ENCODE measurements at places on chromosomes 16 and 17. TPM values are rescaled to one million over a fixed set of nuclear protein-coding genes. Genes with fewer than 3 reads are reported as not detected.
A peak's percentile ranks its signal among the peaks of the same experiment; 100 is the strongest.

CNTD1 gene
- polyA plus RNA-seq: 0.71 TPM

DNA sequence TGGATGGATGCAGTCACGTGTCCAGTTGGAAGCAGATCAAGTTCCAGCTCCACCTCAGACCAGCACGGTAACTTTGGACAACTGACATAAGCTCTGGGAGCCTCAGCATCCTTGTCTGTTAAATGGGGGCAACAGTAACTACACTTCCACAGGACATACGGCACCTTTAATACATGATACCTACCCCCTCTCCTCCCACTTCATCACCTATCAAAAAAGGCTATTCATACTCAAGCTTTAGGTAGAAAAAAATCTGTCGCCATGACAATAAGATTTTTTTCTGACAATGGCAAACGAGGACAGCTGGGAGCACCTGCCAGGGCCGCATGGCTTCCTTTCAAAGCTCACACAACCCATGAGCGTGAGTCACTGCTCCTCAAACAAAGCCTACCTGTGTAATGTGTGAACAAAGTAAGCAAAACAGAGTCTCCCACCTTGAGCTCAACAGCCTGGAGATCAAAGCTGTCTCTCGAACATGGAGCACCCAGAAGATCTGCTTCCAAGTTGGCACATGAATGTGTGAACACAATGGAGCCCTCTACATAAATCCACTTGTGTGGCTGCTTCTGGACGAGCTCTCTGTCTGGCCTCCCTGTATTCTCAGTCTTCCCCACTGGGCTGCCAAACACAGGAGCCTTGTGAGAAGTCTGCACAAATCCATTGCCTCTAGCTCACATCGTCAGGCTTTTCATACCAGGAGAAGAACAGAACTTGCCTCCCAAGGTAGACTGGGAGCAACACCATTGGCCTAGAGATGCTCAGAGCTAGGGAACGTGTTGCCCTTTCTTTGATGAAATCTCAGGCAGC, 459.7 kb downstream of the SOX9 start:
- H3K36me3 ChIP-seq: no peaks in the 10 kb centered on the region
- no peak overlapping the region for H3K27ac ChIP-seq
- DNase-seq: no peak
- H3K27me3 ChIP-seq: no peaks in the 10 kb centered on the region
- no peaks in the 10 kb centered on the region for H3K4me1 ChIP-seq
- H3K4me3 ChIP-seq: no peak overlapping the region

DNA sequence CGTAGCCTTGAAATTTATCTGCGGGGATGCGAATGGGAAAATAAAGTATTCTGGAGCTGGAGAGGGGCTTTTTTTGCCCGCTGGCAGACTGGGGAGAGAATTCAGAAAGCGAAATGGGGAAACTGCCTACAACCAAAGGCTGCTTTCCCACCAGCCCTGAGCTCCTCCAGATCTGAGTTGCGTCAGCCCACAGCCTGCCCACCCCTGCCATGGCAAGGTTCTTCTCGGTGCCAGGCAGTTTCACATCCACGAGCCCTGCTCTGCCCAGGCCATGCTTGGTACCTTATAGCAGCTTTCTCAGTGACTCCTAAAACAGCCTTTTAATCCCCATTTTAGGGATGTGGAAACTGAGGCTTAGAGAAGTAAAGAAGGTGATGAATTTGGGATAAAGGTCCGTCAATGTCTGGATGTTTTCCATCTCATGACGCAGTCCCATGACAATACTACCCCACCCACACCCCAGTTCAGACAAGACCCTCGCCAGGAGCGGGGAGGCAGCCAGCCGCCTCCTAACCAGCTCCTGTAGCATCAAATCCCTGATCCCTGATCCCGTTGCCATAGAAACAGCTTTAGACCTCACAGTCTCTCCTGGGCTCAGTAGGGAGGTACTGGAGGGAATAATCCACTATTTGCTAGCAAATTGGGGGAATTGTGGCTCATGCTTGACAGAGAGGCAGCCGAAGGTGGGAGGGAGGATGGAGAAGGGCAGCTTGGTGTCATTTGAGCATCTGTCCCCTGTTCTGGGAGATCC, 113.5 kb downstream of the MGAT5B start:
- no peaks in the 10 kb centered on the region for H3K36me3 ChIP-seq
- peaks cover 36% of the 10 kb centered on the region for H3K27me3 ChIP-seq
- H3K4me3 ChIP-seq: no peak overlapping the region
- no peak overlapping the region for H3K27ac ChIP-seq
- DNase-seq: no peak

GRCh38 chr17:2482218-2482617, 29.5 kb downstream of the METTL16 start:
- H3K27me3 ChIP-seq: no peaks in the 10 kb centered on the region
- H3K4me1 ChIP-seq: no peaks in the 10 kb centered on the region
- H3K4me3 ChIP-seq: no peak overlapping the region
- H3K27ac ChIP-seq: no peak overlapping the region
- DNase-seq: no peak

- peaks cover 71% of the 10 kb centered on the region for H3K4me1 ChIP-seq
- no peak for DNase-seq
- H3K4me3 ChIP-seq: peak overlapping the region; percentile 94
- no peak overlapping the region for H3K27ac ChIP-seq
- no peaks in the 10 kb centered on the region for H3K36me3 ChIP-seq
- H3K27me3 ChIP-seq: no peaks in the 10 kb centered on the region
These were observed 2.7 kb downstream of the MAP3K14 start for GRCh38 chr17:45313996-45314740.

TRPV3 gene
- 0.41 TPM for polyA plus RNA-seq

GPR142 gene
- not detected for polyA plus RNA-seq

ARHGDIG gene
- polyA plus RNA-seq: 0.40 TPM

GRCh38 chr16:24970708-24971107, 44.5 kb downstream of the ARHGAP17 start:
- H3K36me3 ChIP-seq: peaks cover 60% of the 10 kb centered on the region
- H3K4me3 ChIP-seq: no peak overlapping the region
- H3K27me3 ChIP-seq: no peaks in the 10 kb centered on the region
- no peak for DNase-seq

DNA sequence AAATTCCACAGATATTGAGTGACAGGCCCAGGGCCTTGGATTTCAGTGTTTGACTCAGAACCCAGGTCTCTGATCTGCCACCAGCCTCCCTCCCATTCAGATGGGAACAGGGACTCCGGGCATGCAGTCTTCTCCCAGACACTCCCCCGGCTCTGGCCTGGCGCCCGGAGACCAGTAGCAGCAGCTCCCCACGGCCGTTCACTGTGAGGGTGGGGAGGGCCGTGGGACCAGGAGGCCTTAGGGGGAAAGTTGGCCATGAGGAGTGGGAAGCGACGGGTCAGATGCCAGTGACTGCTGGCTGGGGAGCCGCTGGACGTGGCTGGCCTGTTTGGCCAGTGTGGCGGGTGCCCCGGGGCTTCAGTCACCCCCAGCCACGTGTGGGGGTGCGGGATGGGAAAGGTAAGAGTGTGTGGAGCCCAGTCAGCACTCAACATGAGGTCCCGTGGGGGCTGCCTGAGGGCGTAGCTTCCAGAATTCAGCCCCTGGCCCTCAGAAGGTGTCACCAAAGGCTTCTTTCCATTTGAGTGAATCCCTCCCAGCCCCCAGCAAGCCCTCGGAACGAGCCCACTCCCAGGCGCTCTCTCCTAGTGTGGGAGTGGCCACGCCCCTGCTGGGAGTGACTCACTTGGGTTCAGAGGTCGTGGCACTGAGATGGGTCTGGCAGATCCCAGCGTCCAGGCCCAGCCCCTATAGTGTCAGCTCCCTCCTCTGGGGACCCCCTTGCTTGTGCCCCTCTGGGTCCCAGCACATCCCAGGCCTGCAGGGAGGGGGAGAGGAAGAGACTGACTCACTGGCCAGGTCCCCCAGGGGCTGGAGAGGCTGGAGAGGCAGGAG, 309.4 kb downstream of the SEC14L1 start:
- no peaks in the 10 kb centered on the region for H3K36me3 ChIP-seq
- peaks cover 45% of the 10 kb centered on the region for H3K4me1 ChIP-seq
- H3K27me3 ChIP-seq: no peaks in the 10 kb centered on the region

GRCh38 chr17:28228986-28229729, 89.8 kb upstream of the TMEM97 start:
- peaks cover 5% of the 10 kb centered on the region for H3K27me3 ChIP-seq
- no peaks in the 10 kb centered on the region for H3K4me1 ChIP-seq
- no peak for DNase-seq
- H3K4me3 ChIP-seq: no peak overlapping the region
- no peaks in the 10 kb centered on the region for H3K36me3 ChIP-seq

- DNase-seq: peak; percentile 92
- peak overlapping the region; percentile 91 for H3K27ac ChIP-seq
- H3K27me3 ChIP-seq: no peaks in the 10 kb centered on the region
- H3K36me3 ChIP-seq: no peaks in the 10 kb centered on the region
- peaks cover 49% of the 10 kb centered on the region for H3K4me1 ChIP-seq
These were observed 414 bp downstream of the DUSP14 start for GRCh38 chr17:37490022-37490587.

DNA sequence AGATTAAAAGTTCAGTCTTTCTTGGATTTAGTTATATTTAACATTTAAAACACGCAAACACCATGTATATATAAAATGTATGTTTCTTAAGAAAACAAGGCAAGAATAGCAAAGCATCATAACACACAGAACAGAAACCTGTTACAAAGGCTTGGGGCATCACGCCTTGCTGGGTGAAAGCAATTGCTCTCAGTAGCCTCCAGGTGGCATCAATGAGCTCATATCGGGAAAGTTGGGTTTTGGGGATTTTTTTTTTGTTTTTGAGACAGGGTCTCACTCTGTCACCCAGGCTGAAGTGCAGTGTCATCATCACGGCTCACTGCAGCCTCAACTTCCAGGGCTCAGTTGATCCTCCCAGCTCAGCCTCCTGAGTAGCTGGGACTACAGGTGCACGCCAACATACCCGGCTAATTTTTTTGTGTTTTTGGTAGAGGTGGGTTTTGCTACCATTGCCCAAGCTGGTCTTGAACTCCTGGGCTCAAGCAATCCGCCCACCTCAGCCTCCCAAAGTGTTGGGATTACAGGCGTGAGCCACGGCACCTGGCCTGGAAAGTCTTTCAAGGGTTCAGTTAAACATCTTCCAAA, 56.9 kb downstream of the CYB5D2 start:
- DNase-seq: peak; percentile 72
- peaks cover 18% of the 10 kb centered on the region for H3K4me1 ChIP-seq
- H3K36me3 ChIP-seq: peaks cover 11% of the 10 kb centered on the region
- no peak overlapping the region for H3K4me3 ChIP-seq

TEKT5 gene
- not detected for polyA plus RNA-seq

GRCh38 chr17:5437721-5438317, 1.1 kb downstream of the C1QBP start:
- peak; percentile 72 for DNase-seq
- H3K27ac ChIP-seq: peak overlapping the region; percentile 44
- H3K4me1 ChIP-seq: peaks cover 10% of the 10 kb centered on the region
- no peaks in the 10 kb centered on the region for H3K27me3 ChIP-seq
- H3K4me3 ChIP-seq: peak overlapping the region; percentile 89

SNX20 gene
- not detected for polyA plus RNA-seq

DNA sequence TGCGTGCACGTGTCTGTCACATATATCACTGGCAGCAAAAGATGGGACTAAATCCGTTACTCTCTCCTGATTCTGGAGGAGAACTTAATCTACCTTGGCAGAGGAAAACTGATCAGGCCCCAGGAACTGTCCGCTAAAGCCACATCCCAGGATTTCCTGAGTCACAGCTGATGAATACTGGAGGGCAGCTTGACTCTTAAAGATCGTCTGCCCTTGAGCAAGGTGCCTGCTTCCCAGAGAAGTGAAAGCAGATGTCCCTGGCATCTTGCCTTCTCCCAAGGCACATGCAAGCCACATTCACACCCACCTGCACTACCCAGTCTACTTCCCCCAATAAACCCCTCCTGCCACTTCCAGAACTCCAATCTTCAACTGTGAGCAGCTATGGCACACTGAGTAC, 99.8 kb downstream of the CPPED1 start:
- no peaks in the 10 kb centered on the region for H3K36me3 ChIP-seq
- no peaks in the 10 kb centered on the region for H3K27me3 ChIP-seq
- peak; percentile 31 for DNase-seq
- H3K4me1 ChIP-seq: peaks cover 6% of the 10 kb centered on the region
- no peak overlapping the region for H3K4me3 ChIP-seq

- no peaks in the 10 kb centered on the region for H3K27me3 ChIP-seq
- H3K4me1 ChIP-seq: no peaks in the 10 kb centered on the region
- peaks cover 14% of the 10 kb centered on the region for H3K36me3 ChIP-seq
These were observed 7.6 kb downstream of the ATXN1L start for GRCh38 chr16:71853413-71853812.

- DNase-seq: no peak
- no peaks in the 10 kb centered on the region for H3K4me1 ChIP-seq
- H3K27ac ChIP-seq: no peak overlapping the region
- H3K4me3 ChIP-seq: no peak overlapping the region
These were observed 184.0 kb downstream of the ZNF18 start for GRCh38 chr17:11813278-11813677.

DNA sequence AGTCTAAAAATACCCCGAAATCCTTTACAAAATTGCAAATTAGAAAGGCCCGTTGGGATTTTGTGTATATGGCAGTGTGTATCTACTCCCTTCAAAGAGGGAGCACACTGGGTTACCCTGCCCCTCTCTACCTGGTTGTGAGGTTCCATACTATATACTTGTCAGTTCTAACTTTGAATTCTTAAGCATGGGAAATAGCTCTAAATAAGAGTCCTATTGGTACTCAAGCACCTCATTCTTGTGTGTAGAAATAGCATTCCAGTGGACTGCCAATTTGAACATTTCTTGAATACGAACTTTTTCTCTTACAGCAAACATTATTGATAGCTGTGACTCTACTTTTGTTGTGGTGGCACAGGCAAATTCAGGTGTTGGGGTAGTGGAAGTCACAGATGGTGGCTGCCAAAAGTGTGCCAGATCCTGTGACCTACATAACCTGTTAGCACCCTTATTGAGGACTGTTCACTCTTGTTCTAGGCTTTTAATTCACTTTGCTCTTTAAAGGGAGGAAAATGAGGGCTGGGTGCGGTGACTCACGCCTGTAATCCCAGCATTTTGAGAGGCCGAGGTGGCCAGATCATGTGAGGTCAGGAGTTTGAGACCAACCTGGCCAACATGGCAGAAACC, 16.1 kb downstream of the ESRP2 start:
- H3K36me3 ChIP-seq: no peaks in the 10 kb centered on the region
- DNase-seq: no peak
- no peak overlapping the region for H3K4me3 ChIP-seq

DNA sequence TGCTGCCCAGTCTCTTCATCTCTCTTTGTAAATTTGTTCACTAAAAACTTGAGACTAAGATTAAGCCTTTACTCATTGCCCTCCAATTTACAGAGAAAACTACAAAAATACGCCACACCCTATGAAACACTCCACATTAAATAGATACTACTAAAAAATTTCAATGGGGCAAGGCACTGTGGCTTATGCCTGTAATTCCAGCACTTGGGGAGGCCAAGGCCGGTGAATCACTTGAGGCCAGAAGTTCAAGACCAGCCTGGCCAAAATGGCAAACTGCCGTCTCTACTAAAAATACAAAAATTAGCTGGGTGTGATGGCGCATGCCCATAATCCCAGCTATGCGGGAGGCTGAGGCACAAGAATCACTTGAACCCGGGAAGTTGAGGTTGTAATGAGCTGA, 3.8 kb downstream of the UBE2O start:
- H3K27me3 ChIP-seq: no peaks in the 10 kb centered on the region
- no peak for DNase-seq
- H3K4me1 ChIP-seq: peaks cover 51% of the 10 kb centered on the region
- H3K36me3 ChIP-seq: no peaks in the 10 kb centered on the region
- H3K27ac ChIP-seq: no peak overlapping the region
- no peak overlapping the region for H3K4me3 ChIP-seq
